ENCODE measurements at places on chromosomes 2 and 18.

- no peak for DNase-seq
Observed at GRCh38 chr2:17427401-17427800, 90.8 kb downstream of the RAD51AP2 start.

- no peak for DNase-seq
Observed at GRCh38 chr2:180657054-180657453, 323.4 kb upstream of the UBE2E3 start.

- no peak for DNase-seq
Observed at GRCh38 chr18:63262369-63263335, 56.9 kb downstream of the BCL2 start.

DNA sequence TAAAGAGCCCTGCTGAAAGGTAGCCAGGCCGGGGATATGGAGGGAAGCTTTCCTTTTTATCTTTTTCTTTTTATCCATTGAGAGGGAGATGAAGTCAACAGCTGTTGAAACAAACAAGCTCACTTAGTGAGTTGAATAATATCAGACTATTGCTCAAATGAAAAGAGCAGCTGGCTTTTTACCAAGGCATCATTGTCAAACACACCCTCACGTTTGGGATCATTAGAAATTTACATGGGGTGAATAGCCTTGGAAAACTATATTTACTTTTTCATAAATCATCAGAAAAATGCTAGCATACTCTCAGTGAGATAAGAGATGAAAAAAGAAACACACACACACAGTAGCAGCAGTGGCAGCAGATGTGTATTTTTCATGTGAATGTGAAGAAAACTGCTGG, 71.5 kb upstream of the HNMT start:
- no peak for DNase-seq
